Gastroesophageal sphincter (tissue), 4 donors: ENCODE measurements at places on chromosomes 4 and X. TPM values are rescaled to one million over a fixed set of nuclear protein-coding genes. Genes with fewer than 3 reads are reported as not detected.

DNA sequence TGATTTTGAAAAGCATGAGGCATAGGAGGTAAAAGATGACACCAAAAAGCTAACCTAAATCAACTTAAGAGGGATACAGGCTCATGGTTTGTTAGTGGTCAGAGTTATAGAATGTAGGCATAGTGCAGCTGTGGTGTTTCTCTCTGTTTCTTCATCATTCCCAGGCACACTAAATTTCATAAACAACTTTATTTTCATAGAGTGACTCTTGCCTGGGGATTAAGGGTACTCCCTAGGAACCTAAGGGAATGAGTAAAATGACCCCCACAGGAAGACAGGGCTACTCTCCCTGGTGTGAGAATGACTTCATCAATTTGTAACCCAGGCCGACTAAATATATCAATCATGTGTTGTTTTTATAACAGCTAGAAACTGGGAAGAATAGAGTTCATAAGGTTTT, 11.1 kb downstream of the FABP2 start:
- no peak for ATAC-seq

STEEP1 gene
- total RNA-seq, result 26.0 TPM

NHS gene
- total RNA-seq, result 7.3 TPM

DRD5 gene
- total RNA-seq, result not detected

DNA sequence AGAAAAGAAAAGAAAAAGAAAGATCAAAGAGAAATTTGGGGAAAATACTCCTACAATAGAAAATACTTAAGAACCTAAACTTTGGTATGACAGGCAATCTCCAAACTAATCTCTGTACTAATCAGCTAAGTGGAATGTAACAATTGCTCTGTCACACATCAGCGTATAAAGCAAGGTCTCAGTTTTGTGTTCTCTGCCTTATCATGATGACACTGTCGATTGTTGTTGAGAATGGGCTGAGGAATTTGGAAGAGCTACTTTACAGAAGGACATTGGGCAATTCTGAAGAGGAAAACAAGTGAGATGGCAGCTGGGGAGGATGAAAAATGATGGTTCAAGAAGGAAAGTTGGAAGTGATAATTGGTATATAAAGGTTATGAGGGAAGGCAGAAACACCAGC, 486.0 kb upstream of the HTR2C start:
- no peak for ATAC-seq

DNA sequence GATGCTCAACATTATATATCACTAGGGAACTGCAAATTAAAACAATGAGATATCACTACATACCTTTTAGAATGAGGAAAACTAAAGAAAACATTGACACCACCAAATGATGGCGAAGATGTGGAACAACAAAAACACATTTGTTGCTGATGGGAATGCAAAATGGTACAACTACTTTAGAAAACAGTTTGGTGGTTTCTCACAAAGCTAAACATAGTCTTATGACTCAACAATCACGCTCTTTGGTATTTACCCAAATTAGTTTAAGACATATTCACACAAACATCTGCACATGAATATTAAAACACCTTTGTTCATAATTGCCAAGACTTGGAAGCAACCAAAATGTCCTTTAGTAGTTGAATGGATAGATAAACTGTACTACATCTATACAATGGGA, 53.2 kb downstream of the USO1 start:
- ATAC-seq, result no peak

- ATAC-seq, result no peak
These were observed 205.4 kb downstream of the DCLK2 start for GRCh38 chr4:150283689-150284088.

RBM47 gene
- total RNA-seq, result 36.9 TPM

DNA sequence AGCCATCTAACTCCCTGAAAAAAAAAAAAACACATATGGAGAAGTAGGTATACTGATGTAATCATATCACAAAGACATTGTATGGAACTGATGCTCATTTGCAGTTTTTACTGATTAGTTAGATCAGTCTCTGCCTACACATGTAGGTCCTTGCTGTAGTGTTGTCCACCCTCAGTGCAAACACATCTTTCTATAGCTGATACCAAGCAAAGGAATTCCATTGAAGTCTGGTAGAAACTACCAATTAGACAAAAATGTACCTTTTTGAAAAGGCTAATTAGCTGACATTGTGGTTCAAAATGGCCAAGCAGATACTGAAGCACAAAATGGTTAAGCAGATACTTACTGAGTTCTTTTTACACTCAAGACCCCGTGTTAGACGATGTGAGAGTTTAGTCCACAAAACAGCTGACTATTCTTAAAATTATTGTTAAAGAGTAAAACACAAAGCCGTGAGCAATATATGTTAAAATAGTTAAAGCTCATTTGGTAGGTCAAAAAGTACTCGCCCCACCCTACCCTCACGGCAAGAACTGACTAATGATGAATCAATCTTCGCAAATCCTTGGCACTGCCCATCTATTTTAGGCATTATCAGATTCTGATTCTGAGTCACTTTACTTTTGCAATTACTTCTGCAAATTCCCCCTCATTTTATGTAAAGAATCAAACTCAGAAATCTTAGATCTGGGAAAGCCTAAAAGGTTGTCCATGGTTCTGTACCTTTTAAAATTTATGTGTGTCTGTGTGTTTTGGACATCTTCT, 40.4 kb downstream of the COL4A6 start:
- ATAC-seq, result no peak

F9 gene
- total RNA-seq, result not detected

DNA sequence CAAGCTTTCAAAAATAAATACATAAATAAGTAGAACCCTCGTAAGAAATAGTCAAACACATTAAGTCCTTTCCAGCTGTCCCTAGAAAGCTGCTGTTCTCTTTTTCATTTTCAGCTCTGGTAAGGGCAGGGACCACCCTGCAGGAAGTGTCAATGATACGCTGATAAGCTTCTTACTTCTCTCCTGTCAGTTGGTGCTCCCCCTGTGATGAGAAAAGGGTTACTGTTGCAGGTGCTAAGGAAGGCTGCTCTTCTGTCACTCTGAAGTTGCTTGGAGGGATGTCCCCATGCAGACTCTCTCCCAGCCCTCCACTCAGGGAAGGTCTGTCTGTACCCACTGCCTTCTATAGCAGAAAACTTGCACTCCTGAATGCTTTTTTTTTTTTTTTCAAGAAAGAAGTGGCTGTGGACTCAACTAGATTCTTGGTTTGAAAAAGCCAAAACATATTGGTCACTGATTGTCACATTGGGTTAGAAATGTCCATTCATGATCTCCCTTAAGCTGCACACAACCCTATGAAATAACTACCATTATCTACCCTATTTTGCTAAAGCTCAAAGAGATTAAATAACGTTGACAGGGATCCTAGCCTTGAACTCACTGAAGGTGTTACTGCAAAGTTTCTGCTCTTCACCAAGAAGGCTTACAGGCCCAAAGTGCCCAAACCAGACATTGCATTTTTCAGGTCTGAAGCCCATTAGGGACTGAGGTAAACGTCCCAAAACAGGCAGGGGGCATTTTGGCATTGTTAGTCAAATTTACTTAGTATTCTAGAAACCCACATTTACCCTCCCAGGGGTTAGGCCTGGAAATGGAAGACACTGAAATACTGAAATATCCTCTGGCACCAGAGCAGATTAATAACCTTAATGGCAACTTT, 1.2 kb downstream of the CXCL3 start:
- ATAC-seq, result no peak

DNA sequence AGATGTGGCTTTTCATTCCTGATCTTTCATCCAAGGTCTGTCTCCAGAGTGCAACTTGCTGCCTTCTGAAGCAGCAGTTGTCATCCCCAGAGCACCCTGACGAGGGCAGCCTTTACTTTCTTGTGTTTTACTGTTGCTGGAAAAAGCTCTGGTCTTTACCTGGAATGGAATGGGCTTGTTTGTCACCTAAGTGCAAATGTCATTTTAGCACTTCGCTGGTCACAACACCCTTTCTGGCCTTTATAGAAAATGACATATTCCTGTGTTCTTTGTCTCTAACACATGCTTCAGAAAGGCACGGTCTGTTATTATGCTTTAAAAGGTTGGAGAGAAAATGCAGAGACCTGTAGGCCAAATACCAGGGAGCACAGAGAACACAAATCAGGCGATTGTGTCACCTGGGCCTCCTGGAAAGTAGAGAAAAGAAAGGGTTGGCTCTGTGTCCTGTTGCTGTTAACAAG, 332.7 kb upstream of the IGFBP7 start:
- ATAC-seq, result peak; percentile 65

RNF150 gene
- total RNA-seq, result 66.5 TPM

SCML1 gene
- 4.3 TPM for total RNA-seq

GRCh38 chrX:105260291-105261043, 40.0 kb upstream of the TEX13A start:
- no peak for ATAC-seq

GPRASP2 gene
- total RNA-seq, result 12.6 TPM

GRCh38 chr4:114807357-114807756, 208.8 kb downstream of the UGT8 start:
- ATAC-seq, result no peak

- ATAC-seq, result no peak
These were observed 168.1 kb downstream of the EPHA5 start for GRCh38 chr4:65502131-65502701.

DNA sequence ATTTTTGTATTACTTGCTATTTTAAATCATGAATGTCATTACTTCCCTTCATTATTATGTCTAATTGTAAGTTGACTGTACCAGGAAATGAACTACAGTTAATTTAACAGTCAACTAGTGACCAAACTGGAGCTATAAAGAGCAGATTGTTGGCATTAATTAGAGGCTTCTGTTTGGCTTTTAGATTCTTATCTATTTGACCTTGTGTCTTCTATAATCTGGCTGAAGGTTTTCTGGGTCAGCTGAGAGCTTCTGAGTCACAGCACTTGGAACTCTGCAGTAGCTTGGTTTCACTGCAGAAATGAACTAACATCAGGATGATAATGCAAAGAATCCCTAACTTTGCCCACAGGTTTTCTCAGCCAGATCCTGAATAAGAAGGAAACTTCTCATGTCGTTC, 169.2 kb upstream of the LEF1 start:
- ATAC-seq, result no peak

GRCh38 chr4:153008578-153009199, 72.6 kb downstream of the FHDC1 start:
- no peak for ATAC-seq

DNA sequence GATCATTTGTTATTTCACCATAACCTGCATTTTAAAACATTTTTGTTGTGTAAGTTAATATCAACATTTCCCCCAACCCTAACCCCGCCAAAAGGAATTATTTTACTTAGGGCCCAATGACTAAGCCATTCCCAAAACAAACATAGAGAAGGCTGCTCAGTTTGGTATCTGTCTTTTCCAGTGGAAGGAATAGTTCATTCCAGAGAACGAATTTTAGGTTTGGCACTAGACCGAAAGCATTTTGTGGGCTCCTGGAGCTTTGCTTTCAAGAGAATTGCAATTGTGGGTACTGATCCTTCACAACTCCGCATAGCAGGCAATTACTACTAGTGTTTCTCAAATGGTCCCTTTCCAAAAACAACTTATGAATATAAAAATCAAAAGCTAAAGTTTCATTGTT, 226.7 kb upstream of the MAD2L1 start:
- ATAC-seq, result no peak
